WTC11 (cell line): ENCODE measurements at places on chromosomes 7 and 10.

- no peak for DNase-seq
Measured at GRCh38 chr7:66953044-66953427, 32.0 kb downstream of the TMEM248 start.

DNA sequence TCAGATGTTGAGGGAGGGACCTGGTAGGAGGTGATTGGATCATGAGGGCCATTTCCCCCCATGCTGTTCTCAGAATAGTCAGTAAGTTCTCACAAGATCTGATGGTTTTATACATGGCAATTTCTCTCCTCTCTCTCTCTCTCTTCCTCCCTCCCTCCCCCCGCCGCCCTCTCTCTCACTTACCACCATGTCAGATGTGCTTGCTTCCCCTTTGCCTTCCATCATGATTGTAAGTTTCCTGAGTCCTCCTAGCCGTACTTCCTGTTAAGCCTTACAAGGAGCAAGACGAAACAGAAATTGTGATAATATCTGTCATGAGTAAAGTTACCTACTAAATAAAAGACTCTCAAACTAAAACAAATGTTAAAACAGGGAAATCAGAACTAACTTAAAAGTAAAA, 19.9 kb upstream of the GPR141 start:
- no peak for DNase-seq

DNA sequence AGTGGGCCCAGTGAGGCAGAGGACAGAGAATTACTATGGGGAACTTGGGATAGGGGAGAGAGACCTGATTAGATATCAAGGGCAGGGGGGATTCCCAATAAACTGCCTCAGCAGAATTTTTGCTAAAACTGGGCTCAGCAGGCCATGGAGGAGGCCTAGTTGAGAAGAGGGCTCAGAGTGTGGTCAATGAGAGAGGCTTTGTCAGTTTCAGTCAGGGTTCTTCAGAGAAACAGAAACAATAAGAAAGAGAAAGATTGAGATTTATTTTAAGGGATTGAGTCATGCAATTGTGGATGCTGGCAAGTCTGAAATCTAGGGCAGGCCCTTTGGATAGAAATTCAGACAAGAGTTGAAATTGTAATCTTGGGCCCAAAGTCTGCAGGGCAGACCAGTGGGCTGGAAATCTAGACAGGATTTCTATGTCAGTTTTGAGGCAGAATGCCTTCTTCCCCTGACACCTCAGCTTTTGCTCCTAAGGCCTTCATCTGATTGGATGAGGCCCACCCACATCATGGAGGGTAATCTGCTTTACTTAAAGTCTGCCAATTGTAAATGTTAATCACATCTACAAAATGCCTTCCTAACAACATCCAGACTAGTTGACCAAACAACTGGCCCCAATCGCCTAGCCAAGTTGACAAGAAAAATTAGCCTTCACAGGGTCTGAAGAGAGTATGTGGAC, 33.5 kb upstream of the CCSER2 start:
- DNase-seq: no peak

GRCh38 chr7:7695111-7695817, 23.1 kb downstream of the RPA3 start:
- no peak for DNase-seq

DNA sequence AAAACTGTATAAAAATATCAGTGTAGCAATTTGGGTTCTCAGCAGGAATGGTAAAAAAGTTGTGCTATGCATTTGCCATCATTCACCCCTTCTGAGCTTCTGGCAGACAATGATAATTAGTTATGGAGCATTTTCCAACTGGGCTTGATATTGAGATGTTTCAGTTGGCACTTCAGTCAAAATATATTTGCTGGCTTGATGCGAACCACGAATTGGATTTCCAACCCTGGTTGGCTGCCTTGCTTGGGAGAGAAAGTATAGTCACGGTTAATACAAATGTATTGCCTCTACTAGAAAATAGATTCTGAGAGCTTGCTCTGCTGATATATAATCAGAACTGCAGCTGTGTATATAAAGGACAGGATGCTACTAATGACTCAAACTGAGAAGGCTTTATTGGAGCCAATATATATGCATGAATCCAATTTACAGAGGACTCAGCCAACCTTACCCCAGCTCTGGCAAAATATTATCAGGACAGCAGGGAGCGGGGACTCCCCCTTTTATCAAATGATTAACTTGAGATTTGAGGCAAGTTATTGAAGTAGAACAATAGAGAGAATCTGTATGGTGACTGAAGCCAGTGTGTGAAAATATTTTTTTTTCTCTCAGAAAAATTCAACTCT, 219.8 kb upstream of the SMIM30 start:
- no peak for DNase-seq

DNA sequence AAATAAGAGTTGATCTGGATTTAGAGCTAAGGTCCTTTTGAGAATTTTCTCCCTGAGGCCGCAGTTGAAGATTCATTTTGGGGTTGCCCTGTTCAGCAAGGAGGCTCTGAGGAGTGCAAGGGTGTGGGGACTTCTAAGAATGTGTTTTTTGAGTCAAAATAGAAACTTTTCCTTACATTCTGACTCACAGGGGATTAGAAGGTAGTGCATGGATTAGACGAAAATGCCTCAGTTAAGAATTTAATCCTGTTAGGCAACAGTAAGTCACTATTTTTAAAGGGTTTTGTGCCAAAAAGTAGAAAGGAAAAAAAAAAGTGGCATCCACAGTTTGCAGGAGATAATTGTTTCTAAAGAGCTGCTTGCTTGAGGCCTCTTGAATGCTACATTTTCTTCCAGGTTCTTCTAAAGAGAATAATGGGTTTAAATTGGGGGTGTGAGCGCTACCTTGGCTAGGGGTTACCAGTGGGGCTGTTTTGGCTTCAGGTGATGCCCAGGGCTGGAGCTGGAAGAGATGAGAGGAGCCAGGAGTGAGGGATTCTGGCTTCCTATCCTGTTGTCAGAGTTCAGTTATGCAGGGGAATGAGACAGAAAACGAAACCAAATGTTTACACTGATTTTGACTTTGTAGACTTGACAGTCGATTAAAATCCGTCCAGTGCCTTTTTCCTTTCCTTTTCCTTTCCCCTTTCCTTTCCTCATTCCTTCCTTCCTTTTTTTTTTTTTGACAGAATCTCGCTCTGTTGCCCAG, 52.9 kb downstream of the BAMBI start:
- DNase-seq: no peak
